BE2C (cell line): ENCODE measurements at places on chromosomes 2 and 18.
A peak's percentile ranks its signal among the peaks of the same experiment; 100 is the strongest.

- DNase-seq: no peak
Observed at GRCh38 chr18:46462523-46462922, 194.5 kb downstream of the LOXHD1 start.

GRCh38 chr2:17057109-17058017 is 391.7 kb upstream of the CYRIA start:
- DNase-seq: no peak

DNA sequence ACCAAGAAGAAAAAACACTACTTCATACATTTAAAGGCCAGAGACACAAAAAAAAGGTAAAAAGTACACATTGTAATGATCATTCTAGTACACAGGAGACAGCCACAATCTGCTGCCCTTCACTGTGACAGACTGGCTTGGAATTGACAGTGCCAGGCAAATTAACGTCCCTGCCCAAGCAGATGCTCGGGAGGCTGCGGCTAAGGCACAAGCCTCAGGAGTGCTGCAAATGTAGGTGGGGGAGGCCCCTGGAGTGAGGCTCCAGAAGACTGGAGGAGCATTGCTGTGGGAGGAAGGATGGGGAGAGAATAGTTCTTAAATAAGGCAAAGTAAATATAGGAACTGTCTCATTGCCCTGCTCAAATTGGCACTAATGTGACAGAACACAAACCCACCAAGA is 18.6 kb downstream of the ERCC3 start:
- DNase-seq: no peak

DNA sequence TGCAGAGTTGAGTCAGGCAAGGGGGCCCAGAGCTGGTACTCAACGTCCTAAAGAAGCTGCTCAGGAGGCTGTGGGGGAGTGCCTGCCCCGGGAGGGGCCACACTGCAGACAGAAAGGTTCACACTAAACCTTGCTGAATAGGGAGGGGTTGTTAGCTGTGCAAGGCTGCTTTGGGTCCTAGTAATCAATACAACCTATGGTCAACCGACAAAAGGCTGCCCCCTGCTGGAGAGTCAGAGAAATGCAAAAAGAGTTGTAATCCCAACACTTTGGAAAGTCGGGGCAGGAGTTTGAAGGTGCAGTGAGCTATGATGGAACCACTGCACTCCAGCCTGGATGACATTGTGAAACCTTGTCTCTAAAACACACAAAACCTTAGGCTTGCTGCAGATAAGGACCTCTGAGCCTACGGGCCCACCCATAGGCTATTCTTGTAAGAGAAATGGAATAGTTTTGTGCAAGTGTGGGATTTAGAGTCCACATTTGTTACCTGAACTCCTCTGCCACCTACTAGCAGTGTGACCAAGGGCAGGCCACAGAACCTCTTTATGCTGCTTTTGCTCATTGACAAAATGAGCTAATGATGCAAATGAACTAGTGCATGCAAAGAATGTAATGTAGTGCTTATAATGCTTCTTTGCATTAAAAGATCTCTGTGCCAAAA is 81.5 kb downstream of the PRPF40A start:
- DNase-seq: peak; percentile 49

- DNase-seq: no peak
Observed at GRCh38 chr2:224268441-224268840, 133.5 kb downstream of the FAM124B start.

DNA sequence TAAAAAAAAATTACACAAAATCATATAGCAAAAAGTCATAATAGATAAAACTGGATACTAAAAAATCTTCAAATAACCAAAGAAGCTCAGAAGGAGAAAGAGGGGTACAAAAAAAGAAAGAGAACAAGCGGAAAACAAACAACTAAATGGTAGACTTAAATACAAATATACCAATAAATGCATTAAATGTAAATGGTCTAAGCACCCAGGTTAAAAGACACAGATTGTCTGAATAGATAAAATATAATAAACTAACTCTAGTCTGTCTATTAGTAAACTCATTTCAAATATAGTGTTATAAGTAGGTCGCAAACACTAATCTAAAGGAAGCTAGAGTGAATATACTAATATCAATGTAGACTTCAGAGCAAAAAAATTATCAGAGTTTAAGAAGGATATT is 357.4 kb downstream of the METTL4 start:
- DNase-seq: no peak

DNA sequence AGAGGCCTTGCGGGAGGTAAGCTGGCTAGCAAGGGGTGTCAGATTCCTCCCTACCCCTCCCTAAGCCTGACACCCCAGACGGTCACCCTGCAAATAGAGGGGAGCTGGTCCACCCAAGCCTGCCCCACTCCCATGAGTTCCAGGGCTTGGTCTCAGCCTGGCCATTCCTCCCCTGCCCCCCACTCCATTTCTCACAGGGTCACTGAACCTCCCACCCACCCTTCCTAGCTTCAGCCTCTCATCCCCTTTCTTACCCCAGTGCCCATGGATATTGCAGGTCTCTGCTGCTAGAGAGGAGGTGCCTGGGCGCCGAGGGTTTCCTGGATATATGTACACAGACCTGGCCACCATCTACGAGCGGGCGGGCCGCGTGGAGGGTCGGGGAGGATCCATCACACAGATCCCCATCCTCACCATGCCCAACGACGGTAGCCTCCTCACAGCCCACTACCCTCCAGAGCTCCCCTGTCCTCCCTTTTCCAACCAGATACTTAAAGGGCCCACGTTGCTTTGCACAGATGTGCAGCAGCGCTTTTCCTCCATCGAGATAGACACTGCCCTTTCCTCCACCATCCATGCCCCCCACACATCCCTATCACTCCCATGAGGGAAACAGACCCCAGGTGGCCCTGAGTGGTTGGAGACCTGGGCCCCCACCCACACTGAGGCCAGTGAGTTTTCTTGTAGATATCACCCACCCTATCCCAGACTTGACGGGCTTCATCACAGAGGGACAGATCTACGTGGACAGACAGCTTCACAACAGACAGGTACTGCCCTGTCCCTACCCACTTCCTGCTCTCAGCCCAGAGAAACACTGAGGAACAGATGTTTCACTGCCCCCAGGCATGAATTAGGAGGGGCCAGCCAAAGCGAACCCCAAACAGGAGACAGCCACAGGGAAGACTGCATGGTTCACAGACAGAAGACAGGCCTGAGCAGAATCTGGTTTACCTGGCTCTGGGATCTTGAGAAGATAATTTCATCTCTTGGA is 15.2 kb upstream of the ANKRD53 start:
- DNase-seq: no peak

- no peak for DNase-seq
Observed at GRCh38 chr2:96788442-96789244, 27.4 kb upstream of the CNNM3 start.

DNA sequence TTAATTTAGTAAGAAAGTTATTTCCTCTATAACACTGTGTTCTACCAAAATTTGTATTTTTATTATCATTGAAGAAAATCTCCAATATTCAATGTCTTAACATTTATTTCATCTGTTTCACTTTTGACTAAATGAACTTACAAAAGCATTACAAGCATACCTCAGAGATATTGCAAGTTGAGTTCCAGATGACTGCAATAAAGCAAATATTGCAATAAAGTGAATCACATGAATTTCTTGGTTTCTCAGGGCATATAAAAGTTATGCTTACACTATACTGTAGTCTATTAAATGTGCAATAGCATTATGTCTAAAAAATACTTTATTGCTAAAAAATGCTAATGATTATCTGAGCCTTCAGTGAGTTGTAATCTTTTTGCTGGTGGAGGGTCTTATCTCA is 78.3 kb downstream of the TTC32 start:
- DNase-seq: no peak

GRCh38 chr2:501130-501529 is 176.1 kb downstream of the TMEM18 start:
- no peak for DNase-seq

DNA sequence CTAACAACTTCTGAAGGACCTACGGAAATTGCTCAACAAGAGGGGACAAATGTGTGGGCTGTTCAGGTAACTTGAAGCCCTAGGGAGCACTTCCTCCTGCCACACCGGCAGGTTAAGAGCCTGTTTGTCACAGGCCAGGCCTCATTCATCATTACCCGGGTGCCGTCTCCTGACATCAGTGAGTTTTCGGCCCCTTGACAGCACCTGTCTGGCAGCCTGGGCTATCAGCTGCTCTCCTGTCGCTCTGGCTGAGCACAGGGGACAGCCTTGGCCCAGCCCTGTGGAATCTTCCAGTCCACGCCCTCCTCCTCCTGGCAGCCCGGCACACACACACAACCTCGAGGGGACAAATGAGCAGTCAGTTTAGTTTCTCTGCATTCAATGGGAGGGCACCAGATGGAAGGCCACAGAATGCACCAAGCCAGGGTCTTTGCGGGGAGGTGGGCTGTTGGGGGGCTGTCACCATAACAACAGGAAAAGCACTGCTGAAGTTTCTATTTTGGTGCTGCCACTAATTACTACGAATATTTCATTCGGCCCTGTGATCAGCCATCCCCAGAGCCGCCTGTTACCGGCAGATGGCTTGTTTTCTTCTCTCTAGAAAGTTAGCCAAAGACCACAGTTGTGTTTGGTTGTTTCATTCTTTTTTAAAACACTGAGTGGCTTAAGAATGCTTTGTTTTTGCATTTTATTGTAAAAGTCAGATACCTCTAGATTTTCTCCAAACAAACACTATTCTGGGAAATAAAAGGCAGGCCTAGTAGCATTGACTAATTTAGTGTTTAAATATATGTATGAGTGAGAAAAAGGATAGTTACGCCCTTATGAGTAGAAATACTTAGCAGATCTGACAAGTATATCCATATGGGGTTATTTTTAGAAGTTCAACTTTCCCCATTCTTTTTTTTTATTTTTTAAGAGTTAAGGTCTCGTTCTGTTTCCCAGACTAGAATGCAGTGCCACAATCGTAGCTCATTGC is 189.9 kb upstream of the NDUFV2 start:
- DNase-seq: no peak

DNA sequence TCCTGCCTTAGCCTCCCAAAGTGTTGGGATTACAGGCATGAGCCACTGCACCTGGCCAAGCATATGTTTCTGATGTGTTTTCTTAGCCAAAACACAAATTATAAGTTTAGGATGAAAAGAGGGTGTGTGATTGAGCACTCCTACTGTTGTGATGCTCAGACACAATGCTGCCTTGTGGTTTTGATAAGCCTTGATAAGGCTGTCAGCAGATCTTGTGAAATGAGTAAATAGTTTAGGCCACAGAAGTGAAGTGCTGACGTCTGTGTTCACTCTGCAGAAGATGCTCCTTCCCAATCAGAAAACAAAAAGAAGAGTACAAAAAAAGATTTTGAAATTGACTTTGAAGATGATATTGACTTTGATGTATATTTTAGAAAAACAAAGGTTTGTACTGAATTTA is 24.3 kb downstream of the NCAPH start:
- DNase-seq: no peak

DNA sequence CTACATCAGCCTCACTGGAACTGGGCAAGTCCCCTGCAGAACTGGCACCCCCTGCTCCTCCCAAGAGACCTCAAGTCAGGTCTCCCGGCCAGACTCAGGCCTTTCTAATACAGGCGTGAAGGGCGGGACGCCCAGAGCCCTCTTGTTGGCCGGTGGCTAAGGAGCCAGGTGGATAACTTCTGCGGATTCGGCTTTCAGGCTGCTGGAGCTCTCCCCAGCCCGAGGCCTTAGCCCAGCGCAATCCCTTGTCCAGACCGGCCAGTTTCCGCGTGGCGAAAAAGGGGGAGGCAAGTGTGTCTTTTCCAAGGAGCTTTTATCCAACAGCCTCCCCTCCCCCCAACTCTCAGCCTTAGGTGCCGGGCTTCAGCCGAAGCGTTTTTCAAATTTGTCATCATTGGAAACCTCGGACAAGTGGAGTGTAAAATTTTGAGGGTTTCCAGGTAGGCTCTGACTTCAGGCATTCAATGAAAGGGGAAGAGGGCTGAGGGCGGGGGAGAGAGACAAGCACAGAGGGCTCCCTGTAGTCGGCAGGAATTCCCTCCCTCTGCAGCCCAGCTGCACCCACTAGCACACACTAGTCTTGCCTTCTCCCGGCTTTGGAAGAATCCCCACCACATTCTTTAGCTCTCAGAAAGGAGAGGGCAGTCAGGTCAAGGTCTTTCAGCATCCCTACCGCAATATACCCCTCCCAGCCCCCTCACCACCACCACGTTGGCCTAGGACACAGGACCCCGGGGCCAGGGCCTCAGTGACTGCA is 9.5 kb upstream of the SATB2 start:
- DNase-seq: no peak

GRCh38 chr2:160471950-160472349 is 21.7 kb downstream of the RBMS1 start:
- DNase-seq: no peak

DNA sequence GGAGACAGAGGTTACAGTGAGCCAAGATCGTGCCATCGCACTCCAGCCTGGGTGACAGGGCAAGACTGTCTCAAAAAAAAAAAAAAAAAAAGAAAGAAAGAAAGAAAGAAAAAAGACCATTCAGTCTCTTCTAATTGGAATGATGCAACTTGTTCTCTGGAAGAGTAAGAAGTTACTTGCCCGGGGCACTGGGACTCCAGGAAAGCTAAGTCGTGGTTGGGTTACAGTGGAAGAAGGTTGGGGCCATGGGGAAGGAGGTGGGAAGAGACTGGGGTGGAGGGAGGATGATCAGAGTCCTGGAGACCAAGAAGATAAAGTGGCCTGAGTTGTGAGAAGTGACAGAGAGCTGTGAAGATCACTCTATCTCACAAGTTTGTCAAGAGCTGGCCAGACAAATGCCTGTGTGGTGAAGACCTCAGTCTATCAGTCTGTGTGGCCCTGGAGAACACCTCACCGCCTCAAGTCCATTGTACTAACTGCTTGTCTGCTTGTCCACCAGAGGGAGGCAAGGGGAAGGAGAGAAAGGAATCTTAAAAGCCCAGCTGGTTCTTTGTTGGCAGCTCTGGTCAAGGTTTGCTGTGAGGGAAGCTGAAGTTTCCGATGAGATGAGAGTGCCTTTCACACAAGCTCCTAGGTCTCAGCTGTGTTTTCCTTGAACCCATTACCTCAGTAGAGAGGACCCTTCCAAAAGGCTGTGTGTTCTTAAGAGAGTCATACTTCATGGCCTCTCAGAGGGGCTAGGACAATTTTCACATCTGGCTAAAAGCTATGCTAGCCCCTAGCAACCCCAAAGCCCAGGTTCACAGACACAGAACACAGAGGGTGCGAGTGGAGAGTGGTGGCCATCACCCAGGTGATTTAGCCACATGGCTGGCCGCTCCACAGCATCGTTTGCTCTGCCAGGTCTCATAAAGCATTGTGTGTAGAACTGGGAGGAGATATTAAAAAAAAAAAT is 72.0 kb upstream of the TMEM178A start:
- peak; percentile 18 for DNase-seq

DNA sequence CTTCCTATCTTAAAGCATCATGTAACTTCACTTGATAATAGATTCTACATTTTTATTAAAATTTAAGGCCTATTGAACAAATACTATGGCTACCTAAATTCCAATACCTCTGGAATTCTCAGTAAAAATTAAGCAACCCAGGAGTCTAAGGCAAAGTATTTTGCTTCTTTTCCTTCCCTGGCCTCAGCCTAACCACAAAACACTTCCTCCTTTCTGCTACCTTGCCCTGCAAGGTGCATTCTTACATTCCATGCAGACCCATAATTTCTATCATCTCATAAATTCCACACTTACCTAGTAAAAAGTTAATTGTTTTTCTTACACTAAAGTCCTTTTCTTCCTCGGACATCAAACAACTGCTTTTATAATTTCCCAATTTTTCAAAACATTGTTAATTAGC is 3.7 kb downstream of the MBOAT2 start:
- DNase-seq: no peak

- no peak for DNase-seq
Observed at GRCh38 chr2:66110608-66111007, 324.3 kb upstream of the MEIS1 start.
